ENCODE measurements at places on chromosomes 2 and 18. TPM values are rescaled to one million over a fixed set of nuclear protein-coding genes. Genes with fewer than 3 reads are reported as not detected.

The YWHAQ gene
- 517 TPM for total RNA-seq

The INPP4A gene
- 63.2 TPM for total RNA-seq

The CYS1 gene
- 0.49 TPM for total RNA-seq

The UGT1A4 gene
- not detected for total RNA-seq

The COLEC11 gene
- total RNA-seq: 0.25 TPM

The LRP1B gene
- 52.1 TPM for total RNA-seq

The SERPINB12 gene
- total RNA-seq: not detected

The SLC11A1 gene
- total RNA-seq: 2.0 TPM

The SERPINB10 gene
- not detected for total RNA-seq

The RAX gene
- total RNA-seq: not detected

The FAP gene
- 2.0 TPM for total RNA-seq

The ASXL2 gene
- 5.9 TPM for total RNA-seq

The PSMA8 gene
- not detected for total RNA-seq

The MC2R gene
- not detected for total RNA-seq

The GALNT5 gene
- under 0.01 TPM for total RNA-seq

The ADI1 gene
- total RNA-seq: 10.8 TPM

The DLX1 gene
- 20.2 TPM for total RNA-seq

The PAX8 gene
- not detected for total RNA-seq

The CCDC141 gene
- 1.5 TPM for total RNA-seq

The CHAC2 gene
- total RNA-seq: 3.2 TPM

The GBX2 gene
- not detected for total RNA-seq

The PPP1R1C gene
- 0.49 TPM for total RNA-seq

The MSTN gene
- total RNA-seq: 2.5 TPM

The TPGS2 gene
- 80.4 TPM for total RNA-seq

The MAP3K19 gene
- 1.7 TPM for total RNA-seq

The NBEAL1 gene
- 40.1 TPM for total RNA-seq

The TEX44 gene
- not detected for total RNA-seq

The SMCHD1 gene
- 152 TPM for total RNA-seq

The KANSL1L gene
- total RNA-seq: 63.4 TPM

The SCN3A gene
- 194 TPM for total RNA-seq

The STPG4 gene
- 0.49 TPM for total RNA-seq

The CCDC121 gene
- total RNA-seq: 3.9 TPM

The TEX51 gene
- not detected for total RNA-seq

The SLC9A2 gene
- total RNA-seq: 0.49 TPM

The BOLL gene
- not detected for total RNA-seq

The CGREF1 gene
- 13.3 TPM for total RNA-seq

All from temporal lobe (tissue), 4 donors.